ENCODE measurements at places on chromosomes 3 and 15.

DNA sequence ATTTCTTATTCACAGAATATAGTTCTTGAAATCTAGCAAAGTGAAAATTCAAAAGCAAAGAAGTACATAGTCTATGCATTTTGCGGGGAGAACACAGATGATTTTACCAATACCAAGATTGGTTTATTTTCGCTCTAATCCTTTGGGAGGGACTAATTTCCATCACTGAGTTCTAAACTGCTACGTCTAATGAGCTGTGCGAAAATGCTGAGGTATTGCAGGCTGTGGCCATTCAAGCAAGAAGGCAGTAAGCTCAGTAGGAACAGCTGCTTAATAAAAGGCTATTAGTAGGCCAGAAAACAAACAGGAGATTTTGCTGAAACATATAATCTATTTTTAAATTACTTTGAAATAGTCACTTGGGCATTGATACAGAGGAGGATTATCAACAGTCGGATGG, 379.0 kb downstream of the CNTN4 start:
- no peak for DNase-seq

GRCh38 chr3:184259878-184260723, 1.3 kb downstream of the CAMK2N2 start:
- DNase-seq = no peak

DNA sequence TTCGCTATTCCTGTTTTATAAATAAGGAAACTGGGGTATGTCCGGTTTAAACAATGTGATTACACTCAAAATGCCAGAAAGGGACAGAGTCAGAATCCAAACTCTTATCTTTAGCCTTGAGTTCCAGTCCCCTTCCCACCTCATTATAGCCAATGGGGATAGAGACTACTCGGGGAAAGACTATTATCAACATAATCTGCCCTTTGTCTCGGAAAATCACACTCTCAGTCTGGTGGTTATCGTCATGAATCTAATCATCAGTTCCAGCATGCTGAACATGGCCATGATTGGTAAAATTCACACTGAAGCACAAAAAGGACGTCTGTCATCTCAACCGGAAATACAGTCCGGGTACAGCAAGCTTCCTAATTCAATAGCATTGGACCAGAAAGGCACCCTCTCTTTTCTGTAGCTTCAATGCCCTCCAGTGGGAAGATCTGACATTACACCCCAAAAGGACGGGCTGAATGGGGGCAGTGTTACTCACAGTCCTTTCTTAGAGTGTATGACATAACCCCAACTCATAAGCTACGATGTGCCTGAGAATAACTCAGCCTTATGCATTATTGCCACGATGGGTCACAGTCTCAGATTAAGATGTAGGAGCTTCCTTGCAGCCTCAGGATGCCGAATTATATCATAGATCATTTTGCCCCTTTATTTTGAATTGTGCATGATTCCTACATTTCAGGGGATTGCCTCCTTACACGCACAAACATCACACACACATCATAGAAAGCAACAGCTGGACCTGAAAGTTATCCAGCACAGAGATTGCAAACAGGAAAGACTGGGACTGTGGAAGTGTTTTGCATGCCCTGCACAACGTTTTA, 390.4 kb upstream of the LMCD1 start:
- DNase-seq = peak; percentile 74

- DNase-seq = no peak
Measured at GRCh38 chr15:83604549-83604948, 49.4 kb upstream of the ADAMTSL3 start.

GRCh38 chr3:187615630-187616029, 54.6 kb downstream of the SST start:
- no peak for DNase-seq

- DNase-seq = no peak
Measured at GRCh38 chr3:126539558-126540250, 15.7 kb downstream of the CHST13 start.

GRCh38 chr3:129507181-129507831, 21.1 kb upstream of the RHO start:
- DNase-seq = no peak

DNA sequence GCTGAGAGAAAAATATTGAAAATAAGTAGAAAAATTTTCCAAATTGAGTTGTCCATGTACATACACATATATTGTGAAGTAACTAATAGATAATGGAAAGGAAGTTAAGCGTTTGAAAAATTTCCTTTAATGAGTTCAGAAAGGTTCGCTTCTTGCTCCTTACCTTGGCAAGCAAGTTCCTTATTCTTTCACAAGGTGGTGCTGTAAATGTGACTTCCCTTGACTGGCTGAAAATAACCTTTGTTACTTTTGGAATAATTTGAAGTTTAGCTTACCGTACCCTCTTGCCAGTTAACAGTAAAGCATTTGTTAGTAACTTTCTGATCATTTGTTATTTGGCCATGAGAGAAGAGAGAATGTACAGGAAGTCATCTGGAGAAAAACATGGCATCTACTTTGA, 41.6 kb downstream of the PYDC2 start:
- no peak for DNase-seq

- no peak for DNase-seq
Measured at GRCh38 chr15:64938192-64938591, 26.5 kb downstream of the ANKDD1A start.

- DNase-seq = no peak
Measured at GRCh38 chr3:175432376-175433025, 573.4 kb downstream of the NAALADL2 start.

- no peak for DNase-seq
Measured at GRCh38 chr3:97510795-97511194, 253.8 kb upstream of the ARL6 start.

GRCh38 chr3:191330530-191331048, 263 bp upstream of the UTS2B start:
- DNase-seq = no peak

DNA sequence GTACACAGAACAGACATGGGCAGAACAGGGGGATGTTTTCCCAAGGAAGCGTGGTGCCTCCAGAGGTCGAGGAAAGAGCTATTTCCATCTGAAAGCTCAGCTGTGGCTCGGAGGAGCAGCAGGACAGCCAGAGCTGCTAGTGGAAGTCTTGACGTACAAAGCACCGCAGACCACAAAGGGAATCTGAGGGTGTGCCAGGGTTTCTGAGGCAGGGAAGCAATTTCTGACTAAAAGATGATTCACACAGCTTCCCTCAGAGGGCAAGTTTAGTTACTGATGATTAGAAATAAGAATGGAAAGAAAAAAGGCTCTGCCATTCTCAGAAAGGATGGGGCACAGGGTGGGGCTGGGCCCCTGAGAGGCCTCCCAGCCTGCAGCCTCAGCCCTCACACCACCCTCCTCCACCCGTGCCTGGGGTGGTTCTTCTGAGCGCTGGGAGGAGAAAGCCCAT, 45.8 kb upstream of the SEC13 start:
- peak; percentile 59 for DNase-seq

DNA sequence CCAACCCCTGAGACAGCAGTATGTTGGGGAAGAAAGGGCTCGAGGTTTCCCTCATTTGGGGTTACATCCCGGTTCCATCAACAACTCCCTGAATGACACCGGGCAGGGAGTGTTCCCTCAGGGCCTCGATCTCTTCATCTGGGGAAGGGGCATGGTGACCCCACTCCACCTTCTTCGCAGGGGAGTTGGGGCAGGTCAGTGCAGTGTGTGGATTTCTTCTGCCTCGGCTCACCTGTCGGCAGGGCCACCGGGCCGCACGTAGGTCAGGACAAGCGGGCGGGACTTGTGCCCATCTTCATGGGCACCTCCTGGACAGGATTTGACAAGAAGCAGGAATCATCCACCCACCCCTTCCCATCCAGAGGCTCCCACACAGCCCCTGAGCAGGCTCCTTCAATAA, 17.4 kb downstream of the GRIP2 start:
- no peak for DNase-seq

DNA sequence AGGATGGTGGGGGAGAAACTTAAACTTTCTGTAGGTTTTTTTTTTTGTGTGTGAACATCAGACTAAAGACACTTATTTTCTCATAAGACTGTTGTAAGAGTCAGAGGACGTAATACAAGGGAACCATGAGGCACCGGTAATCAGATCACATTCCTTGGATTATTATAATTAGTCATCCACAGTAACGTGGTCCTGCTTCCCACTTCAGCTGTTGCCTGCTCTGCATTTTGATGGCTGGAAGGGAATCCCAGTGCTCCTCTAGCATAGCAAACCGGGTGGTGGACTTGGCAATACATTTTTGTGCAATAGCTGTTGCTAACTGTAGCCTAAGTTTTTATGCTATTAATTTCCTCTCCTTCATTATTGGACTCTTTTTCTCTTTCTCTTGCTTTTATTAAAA, 294.8 kb downstream of the NR2F2 start:
- DNase-seq = no peak
